ENCODE measurements at places on chromosomes 5 and 9.
A peak's percentile ranks its signal among the peaks of the same experiment; 100 is the strongest.

DNA sequence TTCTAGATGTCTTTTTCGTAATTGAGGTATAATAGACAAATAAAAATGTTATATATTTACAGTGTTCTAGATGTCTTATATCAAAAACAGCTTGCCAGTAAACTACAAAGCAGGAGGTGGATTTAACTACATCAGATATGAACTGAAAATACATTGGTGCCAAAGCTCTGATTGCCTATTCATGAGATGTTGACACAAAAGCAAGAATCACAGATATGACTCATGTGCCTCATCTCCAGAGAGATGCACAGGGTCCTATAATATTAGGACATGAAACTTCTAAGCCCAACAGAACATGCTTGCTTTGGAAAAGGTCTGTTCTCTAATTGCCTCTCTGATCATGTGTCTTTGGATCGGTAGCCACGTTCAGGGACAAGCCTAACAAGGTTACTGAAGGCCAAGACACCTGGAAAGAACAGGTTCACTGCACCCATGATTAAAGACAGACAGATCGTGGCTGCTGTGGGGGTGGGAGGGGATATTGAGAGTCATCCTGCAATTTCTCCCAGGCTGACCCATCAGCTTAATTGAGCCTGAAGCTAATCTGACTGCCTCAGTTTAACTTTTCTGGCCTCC lies 16.8 kb downstream of the ABCA1 start:
- H3K36me3 ChIP-seq, result no peaks in the 10 kb centered on the region
- H3K27me3 ChIP-seq, result no peaks in the 10 kb centered on the region
- peak overlapping the region; percentile 71 for H3K27ac ChIP-seq
- H3K4me1 ChIP-seq, result peaks cover 90% of the 10 kb centered on the region
- H3K4me3 ChIP-seq, result no peak overlapping the region

DNA sequence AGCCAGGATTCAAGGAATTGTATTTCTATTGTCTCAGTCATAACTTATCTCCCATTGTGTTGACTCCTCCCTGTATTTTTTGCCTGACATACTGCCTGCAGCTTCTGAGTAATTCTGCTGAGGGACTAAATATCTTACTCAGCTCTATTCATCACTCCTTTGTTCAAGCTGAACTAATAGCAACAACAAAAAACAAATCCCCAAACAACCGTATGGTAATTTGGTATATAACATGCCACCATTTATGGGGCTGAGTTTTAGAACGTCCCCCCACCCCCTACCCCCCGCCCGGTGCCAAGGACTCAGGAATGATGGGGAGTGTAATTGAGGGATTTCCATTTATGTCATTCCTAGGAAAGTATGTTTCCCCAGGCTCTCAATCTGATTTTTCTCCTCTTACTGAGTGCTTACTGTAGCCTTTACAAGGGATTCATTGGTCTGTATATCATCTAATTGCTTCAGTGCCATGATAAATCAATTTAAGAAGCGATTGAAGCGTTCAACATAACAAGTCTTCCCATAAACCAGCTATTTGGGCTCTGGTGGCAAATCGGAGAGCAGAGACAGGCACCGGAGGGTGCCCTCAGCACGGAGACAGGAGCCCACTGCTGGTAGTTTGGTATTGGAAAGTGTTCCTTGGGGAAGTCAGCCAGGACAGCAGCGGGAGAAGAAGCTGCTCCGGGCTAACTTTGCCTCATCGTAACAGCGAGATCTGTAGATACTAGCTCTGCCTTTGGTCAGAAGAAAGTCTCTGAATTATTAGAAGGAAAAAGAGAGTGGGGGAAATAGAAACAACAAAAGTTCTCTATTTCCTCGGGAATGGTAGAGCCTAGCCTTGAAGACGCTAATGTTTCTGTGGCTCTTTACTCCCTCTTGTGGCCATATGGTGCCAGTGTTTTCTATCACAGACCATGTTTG lies 40.7 kb upstream of the HSD17B4 start:
- peak overlapping the region; percentile 64 for H3K4me3 ChIP-seq
- no peaks in the 10 kb centered on the region for H3K27me3 ChIP-seq
- no peaks in the 10 kb centered on the region for H3K36me3 ChIP-seq
- DNase-seq, result peak; percentile 18
- no peaks in the 10 kb centered on the region for H3K4me1 ChIP-seq

GRCh38 chr9:121312169-121312568 lies 44.2 kb downstream of the GSN start:
- H3K4me1 ChIP-seq, result no peaks in the 10 kb centered on the region
- no peak for DNase-seq
- no peaks in the 10 kb centered on the region for H3K27me3 ChIP-seq
- peaks cover 3% of the 10 kb centered on the region for H3K36me3 ChIP-seq

GRCh38 chr5:172451771-172452197 lies 2.5 kb downstream of the SH3PXD2B start:
- H3K36me3 ChIP-seq, result no peaks in the 10 kb centered on the region
- no peak overlapping the region for H3K4me3 ChIP-seq
- no peak overlapping the region for H3K27ac ChIP-seq
- H3K27me3 ChIP-seq, result no peaks in the 10 kb centered on the region
- peaks cover 4% of the 10 kb centered on the region for H3K4me1 ChIP-seq

DNA sequence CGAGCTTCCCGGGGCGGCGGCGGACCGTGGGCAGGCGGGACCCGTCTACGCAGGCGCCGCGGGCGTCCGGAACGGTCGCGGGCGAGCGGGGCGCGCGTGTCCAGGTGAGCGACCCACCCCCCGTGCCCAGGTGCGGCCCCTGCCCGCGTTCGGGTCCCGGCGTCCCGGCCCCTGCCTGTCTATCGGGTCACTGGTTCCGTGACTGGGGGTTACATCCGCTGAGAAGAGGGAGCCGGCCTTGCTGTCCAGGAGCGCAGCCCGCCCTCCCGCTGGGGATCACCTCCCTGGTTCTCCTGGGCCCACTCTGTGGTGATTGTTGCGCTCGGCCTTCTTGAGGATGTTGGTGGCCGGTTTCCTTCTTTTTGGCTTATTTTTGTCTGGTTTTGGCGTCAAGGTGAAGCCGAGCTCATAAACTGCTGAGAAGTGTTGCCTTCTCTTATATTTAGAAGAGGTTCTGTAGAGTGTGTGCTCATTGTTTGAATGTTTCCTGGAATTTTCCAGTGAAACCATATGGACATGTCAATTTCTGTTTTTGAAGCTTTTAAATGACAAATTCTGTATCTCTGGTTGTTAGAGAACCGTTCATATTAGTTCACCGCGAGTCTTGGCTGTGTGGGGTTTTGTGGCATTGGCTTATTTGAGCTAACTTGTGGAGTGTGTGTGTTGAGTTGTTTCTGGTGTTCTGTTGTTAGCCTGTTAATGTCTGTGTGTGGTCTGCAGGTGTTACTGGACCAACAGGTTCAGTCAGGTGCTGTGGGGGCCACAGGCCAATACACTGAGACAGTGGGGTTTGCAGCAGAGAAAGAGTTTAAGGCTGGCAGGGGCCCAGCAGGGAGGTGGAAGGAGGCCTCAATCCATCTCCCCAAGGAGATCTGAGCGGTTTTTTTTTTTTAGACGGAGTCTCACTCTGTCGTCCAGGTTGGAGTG lies 621 bp downstream of the CEP72 start:
- H3K27me3 ChIP-seq, result no peaks in the 10 kb centered on the region
- no peak overlapping the region for H3K27ac ChIP-seq
- peak overlapping the region; percentile 89 for H3K4me3 ChIP-seq

- no peak for DNase-seq
- H3K4me3 ChIP-seq, result no peak overlapping the region
- no peaks in the 10 kb centered on the region for H3K4me1 ChIP-seq
These were observed 298.8 kb downstream of the ASTN2 start for GRCh38 chr9:117116084-117116483.
